ENCODE measurements at places on chromosomes 11 and 22.

- DNase-seq = no peak
Observed at GRCh38 chr11:72574548-72575460, 99.4 kb downstream of the PDE2A start.

DNA sequence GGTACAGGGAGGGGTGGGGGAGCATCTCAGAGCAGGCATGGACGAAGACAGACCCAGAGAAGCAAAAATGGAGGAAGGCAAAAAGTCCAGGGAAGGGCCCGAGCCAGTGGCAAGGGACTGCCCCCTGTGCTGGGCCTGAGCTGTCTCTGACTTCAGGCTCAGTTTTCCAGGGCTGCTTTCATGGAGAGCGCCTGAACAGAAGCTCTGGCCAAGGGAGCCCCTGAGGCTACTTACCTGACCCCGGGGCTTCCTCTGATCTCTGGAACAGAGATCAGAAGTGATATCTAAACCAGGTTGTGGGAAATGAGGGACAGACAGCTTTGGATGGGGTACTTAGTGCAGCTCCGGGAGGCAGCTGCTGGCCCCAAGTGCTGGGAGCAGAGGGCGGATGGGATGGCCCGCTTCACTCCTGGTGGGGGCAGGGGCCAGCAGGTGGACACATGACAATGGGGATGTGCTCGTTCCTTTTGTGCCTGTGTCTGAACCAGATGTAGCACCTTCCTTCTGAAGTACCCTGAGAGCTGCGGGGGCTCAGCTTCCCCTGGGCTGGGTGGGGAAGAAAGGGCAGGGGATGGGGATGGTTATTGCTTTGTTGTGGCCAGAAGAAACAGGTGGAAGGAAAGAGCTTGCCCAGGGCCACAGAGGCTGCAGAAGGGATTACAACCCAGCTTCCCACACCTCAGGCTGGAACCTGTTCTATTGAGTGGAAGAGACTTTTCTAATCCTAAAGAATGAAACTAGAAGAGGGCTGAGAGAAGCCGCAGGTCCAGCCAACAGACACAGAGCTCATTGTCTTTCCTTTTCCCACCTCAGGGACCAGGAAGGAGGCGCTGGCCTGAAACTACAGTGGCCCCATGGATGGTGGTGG, 5.7 kb downstream of the LRRC10B start:
- no peak for DNase-seq

- no peak for DNase-seq
Observed at GRCh38 chr11:23206741-23207336, 346.6 kb upstream of the CCDC179 start.

- no peak for DNase-seq
Observed at GRCh38 chr11:109798521-109798920, 294.7 kb upstream of the ZC3H12C start.

DNA sequence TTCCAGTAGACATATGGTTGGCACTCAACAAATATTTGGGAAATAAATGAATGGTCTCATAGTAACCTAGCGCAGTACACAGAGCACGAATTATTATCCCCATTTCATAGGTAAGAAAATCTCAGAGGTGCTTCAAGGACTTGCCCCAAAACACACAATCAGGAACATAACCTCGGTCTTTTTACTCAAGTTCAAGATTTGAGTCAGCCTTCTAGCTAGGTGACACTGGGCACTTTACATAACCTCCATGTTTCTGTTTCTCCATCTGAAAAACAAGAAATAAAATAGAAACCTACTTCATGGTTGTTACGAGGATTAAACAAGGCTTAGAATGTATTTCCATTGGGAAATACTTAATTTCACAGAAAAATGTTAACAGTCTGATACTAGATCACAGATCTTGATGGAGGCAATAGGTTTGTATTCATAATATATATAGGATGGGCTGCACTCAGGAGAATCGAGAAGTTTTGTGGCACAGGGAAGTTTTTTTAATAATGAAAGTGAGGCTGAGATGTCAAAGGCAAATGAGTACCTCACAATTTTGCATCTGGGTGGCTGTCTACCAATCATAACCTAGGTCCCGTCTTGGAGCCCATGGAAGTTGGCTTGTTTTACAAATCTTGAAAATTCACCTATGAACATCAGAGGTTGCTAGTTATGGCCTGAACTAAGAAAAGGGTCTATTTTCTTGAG, 147.4 kb upstream of the ZC3H12C start:
- DNase-seq = no peak

DNA sequence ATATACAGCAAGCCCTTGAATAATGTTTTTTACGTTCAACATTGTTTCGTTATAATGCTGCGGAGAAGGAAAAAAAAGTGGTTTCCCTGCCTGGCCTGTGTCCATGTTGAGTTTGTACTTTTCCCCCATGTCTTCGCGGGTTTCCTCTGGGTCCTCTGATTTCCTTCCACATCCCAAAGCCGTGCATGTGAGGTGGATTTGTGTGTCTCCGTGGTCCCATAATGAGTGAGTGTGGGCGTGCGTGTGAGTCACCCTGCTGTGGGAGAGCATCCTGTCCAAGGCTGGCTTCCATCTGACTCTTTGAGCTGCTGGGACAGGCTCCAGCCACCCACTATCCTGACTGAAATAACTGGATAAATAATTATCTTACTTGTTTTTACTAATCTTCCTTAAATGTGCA, 29.6 kb upstream of the SNX19 start:
- DNase-seq = no peak

GRCh38 chr11:113016905-113017304, 55.7 kb downstream of the NCAM1 start:
- no peak for DNase-seq

DNA sequence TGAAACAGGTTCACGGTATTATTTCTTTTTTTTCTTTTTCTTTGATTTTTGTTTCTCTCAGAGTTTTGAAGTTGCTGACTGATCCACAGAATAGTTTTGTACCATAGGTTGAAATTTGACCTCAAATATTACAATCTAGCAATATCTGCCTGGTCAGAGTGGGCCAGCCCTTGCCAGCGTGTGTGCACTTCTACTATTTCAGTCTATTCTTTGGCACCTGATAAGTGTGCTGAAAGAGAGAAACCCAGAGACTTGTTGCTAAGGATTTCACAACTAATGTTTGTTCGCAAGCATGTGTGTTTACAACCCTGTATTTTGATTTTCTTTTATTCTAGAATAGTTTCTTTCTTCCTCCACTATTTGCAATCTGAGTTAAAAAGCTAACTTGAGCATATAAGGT, 1125.2 kb upstream of the CNTN5 start:
- DNase-seq = no peak

DNA sequence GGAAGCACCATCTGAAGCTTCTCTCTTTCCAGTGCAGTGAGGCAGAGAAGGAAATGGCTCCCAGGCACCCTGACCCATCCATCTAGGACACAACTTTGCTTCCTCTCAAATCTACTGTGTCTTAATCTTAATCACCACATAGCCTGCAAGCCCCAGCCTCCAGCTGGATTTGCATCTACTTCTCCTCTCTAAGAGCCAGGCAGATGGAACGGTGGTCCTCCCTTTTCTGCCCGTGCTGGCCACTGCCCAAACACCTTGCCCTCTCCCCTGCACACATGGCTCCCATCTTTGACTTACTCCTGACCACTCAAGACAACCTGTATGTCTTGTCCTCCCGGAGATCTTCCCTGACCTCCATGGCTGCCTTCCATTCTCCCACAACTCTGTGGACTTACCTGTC, 7.4 kb downstream of the MS4A10 start:
- no peak for DNase-seq

DNA sequence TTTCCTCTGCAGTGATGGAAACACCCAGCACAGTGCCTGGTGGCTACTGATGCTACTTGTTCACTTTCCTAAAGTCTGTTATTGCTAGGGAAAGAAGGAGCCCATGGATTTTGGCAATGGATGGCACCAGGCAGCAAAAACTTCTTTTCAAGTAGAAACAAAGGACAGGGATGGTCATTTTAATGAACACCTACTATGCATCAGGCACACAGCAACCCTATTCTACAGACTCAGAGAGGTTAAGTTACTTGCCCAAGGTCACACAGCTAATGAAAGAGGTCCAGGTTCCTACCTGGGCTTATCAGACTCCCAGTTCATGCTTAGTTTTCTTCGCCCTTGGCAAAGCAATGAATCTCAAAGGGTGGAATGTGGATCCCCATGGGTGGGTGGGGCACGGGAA, 36.9 kb upstream of the CD82 start:
- no peak for DNase-seq

GRCh38 chr11:7691759-7692350, 14.4 kb downstream of the OVCH2 start:
- DNase-seq = no peak

- no peak for DNase-seq
Observed at GRCh38 chr11:20031155-20032001, 128.9 kb downstream of the DBX1 start.

DNA sequence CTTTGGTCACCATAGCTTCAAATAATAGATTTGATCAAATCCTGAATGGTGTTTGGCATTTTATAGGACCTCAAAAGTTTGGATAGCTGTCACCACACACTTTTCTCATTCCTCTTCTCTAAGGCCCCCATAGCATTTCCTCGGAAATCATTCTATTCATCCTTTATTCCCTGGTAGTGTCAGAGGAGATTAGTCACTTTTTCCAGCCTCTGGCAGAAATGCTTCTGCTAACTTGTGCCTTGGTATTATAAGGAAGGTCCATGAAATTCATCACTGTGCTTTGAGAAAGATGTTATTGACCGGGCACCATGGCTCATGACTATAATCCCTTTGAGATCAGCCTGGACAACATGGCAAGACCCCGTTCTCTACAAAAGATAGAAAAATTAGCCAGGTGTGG, 19.7 kb upstream of the NUP160 start:
- no peak for DNase-seq

GRCh38 chr11:116244439-116244838, 528.3 kb downstream of the BUD13 start:
- DNase-seq = no peak

DNA sequence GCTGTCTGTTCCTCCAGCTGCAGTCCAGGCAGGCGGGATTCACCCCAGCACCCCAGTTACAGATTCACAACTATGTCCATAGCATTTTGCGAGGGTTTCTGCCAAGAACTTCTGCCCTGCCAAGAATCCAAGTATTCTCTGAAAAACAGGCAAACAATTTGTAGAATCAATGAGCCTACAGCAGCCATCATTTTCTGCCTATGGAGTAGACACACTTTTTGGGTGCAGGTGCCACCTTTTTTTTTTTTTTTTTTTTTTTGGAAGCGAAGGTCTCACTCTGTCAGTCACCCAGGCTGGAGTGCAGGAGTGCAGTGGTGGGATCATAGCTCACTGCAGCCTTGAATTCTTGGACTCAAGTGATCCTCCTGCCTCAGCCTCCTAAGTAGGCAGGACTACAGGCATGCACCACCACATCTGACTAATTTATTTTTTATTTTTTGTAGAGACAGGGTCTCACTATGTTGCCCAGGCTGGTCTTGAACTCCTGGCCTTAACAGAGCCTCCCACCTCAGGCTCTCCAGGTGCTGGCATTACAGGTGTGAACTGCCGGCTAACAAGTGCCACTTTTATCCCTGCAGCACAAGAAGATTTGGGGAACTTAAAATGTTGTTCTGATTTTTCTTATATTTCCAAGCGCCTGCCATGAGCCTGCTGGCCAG, 195.1 kb downstream of the SNX19 start:
- no peak for DNase-seq

DNA sequence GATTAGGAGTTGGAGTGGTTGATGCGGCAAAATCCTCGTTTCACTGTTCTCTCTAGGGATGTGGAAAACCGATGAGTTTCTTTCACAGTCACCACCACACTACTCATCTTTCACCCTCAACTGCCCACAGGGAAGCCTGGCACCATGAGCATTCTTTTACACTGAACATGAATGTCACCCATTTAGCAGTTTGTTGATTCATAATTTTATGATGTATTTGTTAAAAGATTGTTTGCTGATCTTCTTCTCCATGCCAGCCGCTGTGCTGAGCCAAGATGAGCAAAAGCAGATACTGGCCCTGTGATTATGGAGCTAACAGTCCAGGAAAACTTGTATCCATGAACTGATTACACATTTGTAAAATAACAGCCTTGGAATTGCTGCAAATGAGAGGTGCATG, 3.9 kb upstream of the SCGB1D2 start:
- DNase-seq = no peak

GRCh38 chr11:16151138-16151537, 205.2 kb downstream of the SOX6 start:
- DNase-seq = no peak

DNA sequence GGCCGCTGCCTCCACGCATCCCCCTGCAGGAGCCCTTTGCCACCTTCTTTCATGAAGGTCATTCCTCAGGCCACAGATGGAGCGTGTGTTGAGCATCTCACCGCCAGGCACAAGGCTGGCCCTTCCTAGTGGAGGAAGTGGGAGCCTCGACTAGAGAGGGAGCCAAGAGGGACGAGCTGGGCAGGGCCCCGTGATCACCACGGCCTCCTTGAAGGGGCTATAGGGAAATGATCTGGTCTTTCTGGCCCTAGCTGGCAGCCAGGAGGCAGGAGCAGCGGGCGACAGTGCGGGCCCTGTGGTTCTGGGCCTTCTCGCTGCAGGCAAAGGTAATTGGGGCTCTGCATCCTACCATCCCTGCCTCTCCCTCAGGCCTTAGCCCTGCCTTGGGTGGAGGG, 49.1 kb downstream of the PISD start:
- DNase-seq = no peak

GRCh38 chr11:66159324-66159984, 89.4 kb downstream of the PACS1 start:
- DNase-seq = no peak

DNA sequence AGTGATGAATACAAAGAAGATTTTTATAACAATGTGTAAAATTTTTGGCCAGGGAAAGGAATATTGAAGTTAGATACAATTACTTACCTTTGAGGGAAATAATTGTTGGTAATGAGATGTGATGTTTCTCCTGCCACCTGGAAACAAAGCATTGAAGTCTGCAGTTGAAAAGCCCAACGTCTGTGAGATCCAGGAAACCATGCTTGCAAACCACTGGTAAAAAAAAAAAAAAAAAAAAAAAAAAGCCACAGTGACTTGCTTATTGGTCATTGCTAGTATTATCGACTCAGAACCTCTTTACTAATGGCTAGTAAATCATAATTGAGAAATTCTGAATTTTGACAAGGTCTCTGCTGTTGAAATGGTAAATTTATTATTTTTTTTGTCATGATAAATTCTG, 5.3 kb downstream of the BIRC3 start:
- no peak for DNase-seq

GRCh38 chr11:68003846-68004550, at the start of gene UNC93B1:
TSS of gene UNC93B1 (minus strand) at chr11:68004097. CDS start at chr11:68004043, 54 bp downstream.
- DNase-seq = peak; percentile 88

- DNase-seq = no peak
Observed at GRCh38 chr11:130602641-130603334, 154.3 kb downstream of the ADAMTS15 start.

All from activated CD4-positive, alpha-beta T cell treated with anti-CD3 and anti-CD28 coated beads, Interleukin-2, amount 50 U/mL, for 16 hours (primary cell).